A172 (cell line): ENCODE measurements at places on chromosomes 13 and 19. TPM values are rescaled to one million over a fixed set of nuclear protein-coding genes. Genes with fewer than 3 reads are reported as not detected.

Gene TEKTIP1
- total RNA-seq, result not detected in 2 replicates

Gene SIGLEC12
- total RNA-seq, result not detected in 2 replicates

Gene KLK4
- total RNA-seq, result not detected in 2 replicates

Gene STOML3
- not detected in 2 replicates for total RNA-seq

Gene SELENOV
- not detected in 2 replicates for total RNA-seq

Gene MUC16
- total RNA-seq, result 0.02 TPM in 1 of 2 replicates, not detected in the other

Gene GNG7
- total RNA-seq, result 0.38 and 1.1 TPM in 2 replicates

DNA sequence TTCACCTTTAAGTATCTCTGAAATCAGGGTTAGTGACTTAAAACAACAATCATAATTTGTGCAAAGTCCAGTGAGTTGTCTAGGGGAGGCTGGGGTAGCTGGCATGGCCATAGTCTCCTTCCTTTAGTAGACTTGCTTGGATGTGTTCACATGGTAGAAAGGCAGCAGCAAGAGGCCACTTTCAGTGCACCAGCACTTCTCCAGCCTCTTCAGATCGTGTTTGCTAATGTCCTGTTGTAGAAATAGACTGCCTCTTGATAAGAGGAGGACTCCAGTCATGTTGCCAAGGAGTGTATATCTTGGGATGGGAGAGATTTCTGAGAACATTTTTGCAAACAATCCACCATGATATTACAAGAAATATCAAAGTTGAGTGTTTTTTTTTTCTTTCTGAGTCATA is 22.9 kb downstream of the WDFY2 start:
- DNase-seq, result no peak

- no peak for DNase-seq
These were observed 212.5 kb downstream of the DLEU7 start for GRCh38 chr13:50631041-50631440.

GRCh38 chr13:26977541-26977940 is 194.1 kb downstream of the USP12 start:
- peak; percentile 48 for DNase-seq

DNA sequence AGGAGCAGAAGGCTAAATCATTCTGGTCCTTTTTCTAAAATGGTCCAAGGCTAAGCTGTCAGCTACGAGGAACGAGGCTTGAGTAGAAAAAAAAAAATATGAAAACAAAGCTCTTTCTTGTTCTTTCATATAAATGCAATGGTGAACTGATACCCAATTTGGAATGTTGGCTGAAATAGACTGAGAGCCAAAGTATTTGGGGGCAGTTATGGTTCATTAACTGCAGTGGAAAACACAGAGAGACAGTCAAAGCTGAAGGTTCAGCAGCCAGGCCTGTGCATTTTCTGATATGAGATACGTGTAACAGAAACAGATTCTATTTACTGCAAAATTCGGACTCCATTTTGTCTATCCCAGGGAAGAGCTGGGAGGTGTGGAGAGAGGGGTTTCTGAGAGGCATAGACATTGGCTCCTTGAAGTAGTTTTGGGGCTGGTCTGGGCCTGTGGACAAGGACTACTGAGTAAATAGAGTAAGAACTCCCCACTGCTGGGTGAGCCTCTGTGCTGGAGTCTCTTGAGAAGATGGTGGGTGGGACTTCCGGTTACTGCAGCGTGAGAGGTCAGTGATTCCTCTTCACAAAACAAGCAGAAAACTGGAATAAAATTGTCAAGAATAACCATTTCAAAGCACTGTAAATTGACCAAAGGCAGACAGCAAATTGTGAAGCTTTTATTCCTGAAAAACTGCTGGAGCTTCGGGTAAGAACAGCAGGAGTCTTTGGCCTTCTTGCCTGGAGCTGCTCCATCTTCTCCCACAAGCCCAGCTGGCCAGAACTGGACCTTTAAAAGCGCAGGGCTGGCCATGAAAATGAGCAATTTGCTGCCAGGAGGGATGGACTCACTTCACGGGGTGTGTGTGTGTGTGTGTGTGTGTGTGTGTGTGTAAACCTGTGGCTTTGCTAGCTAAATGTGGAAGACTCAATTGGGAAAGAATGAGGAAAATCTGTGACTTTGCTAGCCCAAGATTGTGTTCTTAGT is 43.1 kb upstream of the CNMD start:
- DNase-seq, result no peak

GRCh38 chr19:33414667-33415605 is 41.4 kb downstream of the CEBPG start:
- no peak for DNase-seq

DNA sequence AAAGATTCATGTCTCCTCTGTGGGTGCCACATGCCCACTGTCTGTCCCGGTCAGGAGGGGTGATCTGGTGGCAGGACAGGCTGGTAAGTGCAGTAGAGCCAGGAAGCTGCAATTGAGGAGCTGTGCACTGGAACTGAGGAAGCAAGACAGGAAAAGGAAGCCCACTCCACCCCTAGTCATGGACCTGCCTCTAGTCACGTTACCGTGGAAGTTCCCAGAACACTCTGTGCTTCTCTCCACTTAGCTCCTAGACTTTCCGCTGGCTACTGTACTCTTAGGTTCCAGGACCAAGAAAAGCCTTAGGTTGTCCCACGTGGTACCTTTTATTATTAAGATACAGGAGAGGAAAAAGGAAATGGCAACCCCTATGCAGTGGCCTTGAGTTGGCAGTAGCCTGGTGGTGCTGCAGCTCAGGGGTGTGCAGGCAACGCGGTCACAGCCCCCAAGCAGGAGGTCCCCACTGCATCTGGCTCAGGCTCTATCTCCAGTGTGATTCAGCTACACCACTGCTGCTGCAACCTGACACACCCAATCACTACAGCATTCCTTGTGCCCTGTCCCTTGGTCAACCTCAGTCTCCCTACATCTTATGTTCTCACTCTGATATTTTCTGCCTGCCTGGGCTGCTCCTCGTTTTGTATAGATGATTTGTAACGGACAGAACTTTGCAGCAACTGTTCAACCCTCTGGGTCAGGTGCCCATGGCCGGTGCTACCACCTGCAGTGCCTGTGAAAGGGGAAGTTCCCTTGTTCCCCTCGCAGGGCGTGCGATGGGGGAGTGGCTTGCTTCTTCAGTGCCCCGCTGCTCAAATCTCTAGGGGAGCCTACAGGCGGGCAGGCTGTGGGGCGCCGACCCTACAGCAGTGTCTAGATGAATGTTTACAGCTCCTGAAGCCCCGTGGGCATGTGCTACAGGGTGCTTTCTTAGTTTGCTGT is 24.4 kb upstream of the GPR12 start:
- DNase-seq, result no peak

DNA sequence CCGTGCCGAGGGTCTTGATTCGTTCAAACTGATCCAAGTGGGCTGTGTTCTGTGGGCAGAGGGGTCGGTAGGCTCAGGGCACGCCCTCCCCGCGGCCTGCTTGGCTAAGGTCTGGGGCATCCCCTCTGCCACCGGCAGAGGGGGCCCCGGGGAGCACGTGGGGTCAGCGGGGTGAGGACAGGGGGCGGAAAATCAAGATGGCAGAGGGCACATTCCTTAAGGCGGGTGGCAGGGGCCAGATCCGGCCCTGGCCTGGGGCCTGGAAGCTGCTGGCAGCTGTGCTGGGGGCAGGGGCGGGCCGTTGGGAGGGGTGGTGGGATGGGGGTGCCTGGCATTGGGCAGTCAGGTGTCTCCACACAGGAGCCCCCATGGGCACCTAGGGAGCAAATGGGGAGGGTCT is 10.7 kb downstream of the PRKACA start:
- no peak for DNase-seq

DNA sequence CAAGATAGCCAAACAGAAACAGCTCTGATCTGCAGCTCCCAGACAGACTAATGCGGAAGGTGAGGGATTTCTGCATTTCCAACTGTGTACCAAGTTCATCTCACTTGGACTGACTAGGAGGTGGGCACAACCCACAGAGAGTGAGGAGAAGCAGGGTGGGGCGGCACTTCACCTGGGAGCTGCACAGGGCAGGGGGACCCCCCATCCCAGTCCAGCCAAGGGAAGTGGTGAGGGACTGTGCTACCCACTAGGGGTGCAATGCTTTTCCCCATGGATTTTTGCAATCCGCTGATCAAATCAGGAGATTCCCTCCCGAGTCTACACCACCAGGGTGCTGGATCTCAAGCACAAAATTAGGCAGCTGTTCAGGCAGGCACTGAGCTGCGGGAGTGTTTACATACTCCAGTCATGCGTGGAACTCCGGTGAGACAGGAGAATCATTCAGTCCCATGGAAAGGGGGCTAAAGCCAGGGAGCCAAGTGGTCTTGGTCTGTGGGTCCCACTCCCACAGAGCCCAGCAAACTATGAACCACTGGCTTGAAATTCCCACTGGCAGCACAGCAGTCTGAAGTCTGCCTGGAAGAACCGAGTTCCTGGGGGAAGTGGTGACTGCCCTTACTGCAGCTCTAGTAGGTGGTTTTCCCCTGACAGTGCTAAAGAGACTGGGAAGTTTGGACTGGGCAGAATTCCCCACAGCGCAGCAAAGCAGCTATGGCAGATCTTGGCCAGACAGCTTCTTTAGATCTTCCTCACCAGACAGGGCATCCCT is 85.1 kb upstream of the UFM1 start:
- no peak for DNase-seq

GRCh38 chr13:93624311-93624777 is 397.7 kb downstream of the GPC6 start:
- peak; percentile 5 for DNase-seq

DNA sequence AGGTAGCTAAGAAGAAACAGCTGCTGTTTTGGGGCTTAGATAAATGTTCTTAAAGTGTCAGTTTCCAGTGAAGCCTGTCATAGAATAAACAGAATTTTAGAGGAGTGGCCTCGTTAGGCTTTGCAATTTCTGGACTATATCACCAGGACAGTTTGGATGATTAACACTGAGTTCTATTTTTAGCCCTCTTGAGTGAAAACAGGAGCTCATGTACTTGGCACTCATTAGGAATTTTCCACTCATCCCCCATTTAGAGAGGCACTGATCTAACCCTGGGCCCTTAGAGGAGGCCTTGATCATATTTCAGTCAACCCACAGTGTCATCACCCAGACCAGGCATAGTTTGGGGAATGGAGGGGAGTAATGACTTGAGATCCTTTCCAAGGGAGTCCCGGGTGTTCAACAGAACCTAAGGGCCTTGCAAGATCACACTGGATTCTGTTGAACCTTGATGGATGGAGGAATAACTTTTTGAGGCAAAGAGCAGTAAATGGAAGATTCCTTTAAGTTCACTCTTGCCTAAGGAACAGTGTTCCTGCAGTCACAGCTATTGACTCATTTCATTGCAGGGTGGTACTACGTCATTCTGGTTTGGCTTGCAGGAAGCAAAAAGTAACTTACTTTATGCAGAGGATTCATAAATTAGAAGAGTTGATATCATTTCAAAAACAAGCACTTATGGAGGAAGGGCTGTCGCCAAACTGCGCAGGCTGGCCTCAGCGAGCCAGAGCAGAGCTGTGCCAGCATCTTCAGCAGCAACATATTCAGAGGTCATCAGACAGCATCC is 160.2 kb downstream of the SLC7A1 start:
- DNase-seq, result peak; percentile 62

- DNase-seq, result no peak
These were observed 4.0 kb upstream of the UBE2M start for GRCh38 chr19:58562122-58563033.
